GM12892 (cell line): ENCODE measurements at places on chromosomes 3 and 15.

DNA sequence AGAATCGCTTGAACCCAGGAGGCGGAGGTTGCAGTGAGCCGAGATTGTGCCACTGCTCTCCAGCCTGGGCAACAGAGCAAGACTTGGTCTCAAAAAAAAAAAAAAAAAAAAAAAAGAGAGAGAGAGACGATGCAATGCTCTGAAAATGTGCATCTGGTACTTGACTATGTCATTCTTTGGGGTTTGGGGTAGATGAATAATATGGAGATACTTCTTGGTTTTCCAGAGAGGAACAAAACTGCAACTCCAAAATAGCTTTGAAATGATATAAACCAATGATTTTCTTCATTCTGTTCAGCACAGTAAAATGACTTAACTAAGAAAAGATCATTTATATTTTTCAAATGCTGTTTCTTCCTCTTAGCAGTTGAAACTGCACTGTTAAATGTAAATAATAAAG, 158.9 kb downstream of the ISL2 start:
- DNase-seq = no peak

GRCh38 chr3:141998669-141999290, 122.3 kb downstream of the ATP1B3 start:
- no peak for DNase-seq

DNA sequence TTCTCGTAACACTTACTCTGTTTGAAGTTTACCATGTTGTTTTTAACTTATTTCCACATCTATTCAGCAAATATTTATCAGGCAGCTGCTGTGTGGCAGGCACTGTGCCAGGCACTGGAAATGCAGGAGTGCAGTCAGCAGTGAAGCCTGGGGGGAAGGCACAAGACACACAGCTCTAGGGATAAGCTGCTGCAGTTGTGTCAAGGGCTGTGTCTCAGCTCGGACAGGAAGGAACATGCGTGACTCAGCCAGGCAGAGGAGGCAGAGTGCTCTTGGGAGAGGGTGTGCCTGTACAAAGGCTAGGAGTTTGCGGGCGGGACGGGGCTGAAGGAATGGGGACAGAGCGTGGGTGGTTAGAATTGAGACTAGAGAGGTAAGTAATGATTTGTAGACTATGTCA, 24.7 kb downstream of the LYSMD4 start:
- DNase-seq = no peak

DNA sequence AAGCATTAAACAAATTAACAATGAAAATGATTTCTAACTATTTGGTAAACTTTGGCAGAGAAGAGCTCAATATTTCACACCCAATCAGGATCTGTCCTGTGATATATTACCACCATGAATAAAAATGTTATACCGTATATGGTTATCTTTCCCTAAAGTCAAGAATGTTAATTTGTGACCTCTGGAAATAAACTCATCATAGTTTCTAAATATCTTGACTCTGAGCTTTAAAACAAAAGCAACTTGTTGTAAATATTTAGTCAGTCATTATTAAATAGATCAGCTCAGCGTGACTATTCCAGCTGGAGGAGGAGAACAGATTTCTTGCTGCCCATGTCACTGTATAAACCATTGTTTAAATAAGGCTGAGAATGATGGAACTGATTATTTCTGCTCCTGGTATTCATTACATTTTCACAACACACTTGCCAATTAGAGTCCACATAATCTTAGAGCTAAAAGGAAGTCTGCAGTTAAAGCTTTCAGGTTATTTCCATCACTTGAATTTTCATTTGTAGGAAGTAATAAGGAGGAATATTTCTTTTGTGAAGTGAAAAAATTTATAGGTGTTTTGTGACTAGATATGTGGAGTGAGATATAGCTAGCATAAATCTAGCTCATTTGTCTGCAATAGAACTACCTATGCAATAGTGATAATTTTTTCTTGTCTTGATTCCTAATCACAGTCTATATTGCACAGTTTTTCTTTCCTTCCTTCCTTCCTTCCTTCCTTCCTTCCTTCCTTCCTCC, 106.5 kb upstream of the P2RY1 start:
- DNase-seq = no peak

- no peak for DNase-seq
Observed at GRCh38 chr15:45200799-45201556, 13.2 kb upstream of the SHF start.

DNA sequence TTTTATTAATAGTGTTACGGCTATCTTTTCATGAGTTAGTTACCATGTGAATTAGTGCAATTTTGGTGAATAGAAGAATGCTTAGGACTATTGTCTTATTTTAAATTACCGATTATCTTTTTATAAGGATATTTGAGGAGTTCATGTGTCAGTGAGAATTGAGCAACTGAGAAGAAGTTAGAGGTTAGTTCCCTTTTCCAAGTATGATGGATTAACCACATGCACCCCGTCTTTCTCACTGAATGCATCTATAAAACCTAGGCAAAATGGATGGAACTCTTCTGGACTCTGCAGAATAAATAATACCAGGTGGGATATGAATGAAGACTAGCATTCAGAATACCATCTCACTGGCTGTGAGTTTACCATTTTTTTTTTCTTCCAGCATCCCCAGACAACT, 74.3 kb downstream of the TCF12 start:
- DNase-seq = no peak

DNA sequence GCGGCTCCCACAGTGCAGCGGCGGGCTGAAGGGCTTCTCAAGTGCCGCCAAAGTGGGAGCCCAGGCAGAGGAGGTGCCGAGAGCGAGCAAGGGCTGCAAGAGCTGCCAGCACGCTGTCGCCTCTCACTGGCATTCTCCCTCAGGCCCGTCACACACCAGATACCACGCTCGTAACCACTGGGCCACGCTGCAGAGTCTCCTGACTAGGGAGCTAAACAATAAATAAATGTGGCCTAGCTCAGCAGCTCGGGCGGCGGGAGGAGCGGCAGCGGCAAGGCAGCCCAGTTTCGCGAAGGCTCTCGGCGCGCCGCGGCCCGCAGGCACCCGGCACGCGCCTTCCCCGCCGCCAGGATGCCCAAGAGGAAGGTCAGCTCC, 55.9 kb upstream of the FAM174B start:
- no peak for DNase-seq

DNA sequence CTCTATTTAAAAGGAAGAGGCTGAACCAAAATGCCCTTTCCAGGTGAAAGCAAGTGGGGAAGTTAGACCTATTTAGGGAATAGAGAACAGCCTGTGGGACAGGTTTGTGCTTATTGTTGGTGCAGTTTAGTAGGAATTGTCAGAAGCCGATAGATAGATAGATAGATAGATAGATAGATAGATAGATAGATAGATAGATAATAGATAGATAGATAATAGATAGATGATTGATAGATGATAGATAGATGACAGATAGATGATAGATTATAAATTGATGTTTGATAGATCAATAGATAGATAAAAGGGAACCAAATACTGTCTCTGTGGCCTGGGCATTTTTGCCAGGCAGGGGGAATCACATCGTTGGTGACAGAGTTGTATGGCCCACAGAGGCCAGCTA, 42.5 kb downstream of the SH3GL3 start:
- no peak for DNase-seq

- DNase-seq = no peak
Observed at GRCh38 chr15:59453474-59454215, 15.7 kb downstream of the FAM81A start.

DNA sequence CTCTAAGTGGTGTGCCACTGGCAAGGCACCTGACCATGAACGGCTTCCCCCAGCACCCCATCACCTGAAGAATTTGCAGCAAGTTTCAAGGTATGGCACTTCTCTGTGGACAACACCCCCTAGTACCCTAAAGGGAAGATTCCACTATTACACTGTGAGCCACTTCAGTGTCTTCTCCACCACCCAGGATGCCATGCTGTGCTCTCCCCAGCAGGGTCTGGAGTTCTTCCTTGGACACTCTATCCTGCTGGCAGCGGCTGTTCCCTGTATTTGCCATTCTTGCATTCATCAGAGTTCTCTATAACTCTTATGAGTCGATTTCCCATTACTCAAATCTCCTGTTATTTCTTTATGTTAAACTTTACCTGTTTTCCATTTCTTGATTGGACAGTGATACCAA, 33.9 kb upstream of the RNU6-1 start:
- no peak for DNase-seq

- no peak for DNase-seq
Observed at GRCh38 chr3:99188936-99189335, 287.4 kb upstream of the DCBLD2 start.

GRCh38 chr15:41331833-41332193, 578 bp downstream of the OIP5 start:
- DNase-seq = no peak

DNA sequence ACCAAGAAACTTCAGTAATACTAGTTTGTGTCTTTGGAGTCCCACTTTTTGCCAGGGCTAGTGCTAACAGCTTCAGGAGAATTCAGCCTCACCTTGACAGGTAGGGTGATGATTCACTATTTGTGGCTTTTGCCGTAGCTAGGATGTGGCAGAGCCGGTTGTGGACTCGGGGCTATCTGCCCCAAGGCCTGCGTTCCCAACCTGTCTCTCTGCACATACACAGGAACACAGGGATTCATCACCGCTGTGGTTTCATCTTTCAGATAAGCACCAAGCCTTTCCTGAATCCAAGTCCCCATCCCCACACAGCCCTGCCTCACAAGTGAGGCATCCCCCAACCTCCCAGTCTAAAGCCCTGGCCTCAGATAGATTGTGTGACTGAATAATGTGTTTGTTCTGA, 45.2 kb upstream of the POLG start:
- DNase-seq = no peak

DNA sequence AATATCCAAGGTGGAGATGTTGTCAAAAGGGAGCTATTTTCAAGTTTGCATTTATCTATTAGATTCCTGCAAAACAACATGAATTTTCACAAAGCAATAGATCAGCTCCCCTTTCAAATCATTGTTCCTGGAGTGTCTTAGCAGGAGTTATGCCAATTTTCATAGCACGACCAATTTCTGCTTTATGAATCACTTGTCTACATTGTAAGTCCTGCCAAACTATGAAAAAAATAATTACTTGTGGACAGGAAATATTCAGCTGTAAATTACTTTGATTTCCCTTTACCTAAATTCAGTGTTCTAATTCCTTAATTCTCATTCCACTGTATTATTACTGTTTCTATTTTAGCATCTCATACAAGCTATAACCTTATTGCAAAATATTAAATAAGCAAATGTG, 1289.6 kb downstream of the NSUN3 start:
- no peak for DNase-seq

DNA sequence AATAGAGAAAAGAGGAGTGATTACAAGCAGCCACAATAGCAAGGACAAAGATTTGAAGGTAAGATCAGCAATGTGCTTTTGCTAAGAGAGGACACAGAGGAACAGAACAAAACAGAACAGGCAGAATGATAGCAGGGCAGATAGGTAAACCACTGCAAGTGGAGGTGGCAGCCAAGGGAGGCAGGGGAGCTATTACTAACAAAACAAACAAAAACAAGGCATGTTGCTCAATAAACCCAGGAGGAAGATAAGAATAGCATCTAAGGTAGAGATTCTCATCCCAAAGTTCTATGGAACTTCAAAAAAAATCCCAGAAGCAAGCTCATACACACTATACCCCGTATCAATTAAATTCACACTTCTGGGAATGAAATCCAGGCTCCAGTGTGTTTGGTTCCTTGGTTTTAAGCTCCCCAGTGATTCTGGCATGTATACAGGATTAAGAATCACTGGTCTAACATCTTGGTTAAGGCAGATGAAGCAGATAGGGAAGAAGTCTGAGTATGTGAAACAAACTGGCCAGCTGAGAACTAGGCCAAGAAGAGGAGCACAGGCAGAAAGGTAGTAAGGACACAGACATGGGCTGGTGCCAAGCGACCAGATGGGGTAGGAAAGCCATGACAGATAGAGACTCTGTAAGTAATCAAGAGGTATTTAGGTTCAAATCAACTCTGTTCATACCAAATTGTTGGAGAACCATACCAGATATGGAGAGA, 189.2 kb downstream of the DTWD1 start:
- DNase-seq = no peak

DNA sequence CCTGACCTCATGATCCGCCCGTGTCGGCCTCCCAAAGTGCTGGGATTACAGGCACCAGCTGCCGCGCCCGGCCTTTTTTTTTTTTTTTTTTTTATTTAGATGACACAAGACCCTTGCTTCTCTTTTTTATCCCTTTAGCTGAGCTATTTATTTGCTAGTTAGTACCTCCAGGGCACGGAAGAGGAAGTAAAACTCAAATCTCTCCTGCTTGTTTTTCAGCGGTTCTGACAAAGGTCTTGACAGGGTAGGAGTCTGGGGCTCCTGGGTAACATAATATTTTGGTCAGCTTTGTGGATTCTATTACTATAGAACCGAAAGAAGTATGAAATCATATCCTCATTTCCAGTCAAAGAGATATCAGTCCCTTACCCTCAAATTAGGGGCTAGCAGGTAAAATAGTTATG, 44.0 kb upstream of the ETV5 start:
- DNase-seq = peak; percentile 53

DNA sequence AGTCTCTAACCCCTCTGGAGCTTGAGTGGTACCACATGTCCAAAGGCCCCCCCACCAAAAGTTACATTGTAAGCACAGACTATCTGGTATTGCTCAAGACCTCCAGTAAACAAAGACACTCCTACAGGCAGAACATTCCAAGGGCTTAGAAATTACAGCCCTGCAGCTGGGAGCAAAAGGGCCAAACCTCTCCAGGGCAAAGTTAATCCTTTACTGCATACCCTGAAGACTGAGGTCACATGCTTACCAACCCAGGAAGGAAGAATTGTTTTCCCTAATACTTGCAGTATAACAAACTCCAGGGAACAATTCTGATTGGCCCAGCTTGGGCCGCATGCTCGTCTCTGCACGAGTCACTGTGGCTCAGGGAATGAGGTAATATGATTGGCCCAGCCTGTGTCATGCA, 266.1 kb upstream of the NR2F2 start:
- no peak for DNase-seq

GRCh38 chr3:66715806-66716205, 215.0 kb upstream of the LRIG1 start:
- DNase-seq = no peak

- DNase-seq = no peak
Observed at GRCh38 chr3:131275556-131275955, 106.0 kb upstream of the NUDT16 start.
